ENCODE measurements at places on chromosomes 5 and 9.

DNA sequence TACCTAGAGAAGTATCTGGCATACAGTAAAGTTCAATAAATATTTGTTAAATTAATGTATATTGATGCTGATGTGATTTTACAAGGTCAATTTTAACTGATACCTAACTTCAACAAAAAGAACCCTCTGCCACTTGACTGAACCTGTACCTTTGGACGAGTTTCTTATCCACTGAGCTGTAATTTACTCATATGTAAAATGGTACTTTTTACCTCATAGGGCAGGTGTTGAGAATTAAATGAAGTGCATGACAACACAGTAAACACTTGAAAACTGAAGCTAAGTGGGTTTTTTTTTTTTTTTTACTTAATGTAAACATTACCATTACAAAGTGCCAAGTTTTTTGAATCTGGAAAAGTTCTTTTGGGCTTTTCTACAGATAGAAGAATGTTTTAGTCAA lies 15.4 kb downstream of the NIPSNAP3B start:
- DNase-seq, result no peak

- DNase-seq, result no peak
Measured at GRCh38 chr5:14983666-14984441, 112.3 kb upstream of the ANKH start.

DNA sequence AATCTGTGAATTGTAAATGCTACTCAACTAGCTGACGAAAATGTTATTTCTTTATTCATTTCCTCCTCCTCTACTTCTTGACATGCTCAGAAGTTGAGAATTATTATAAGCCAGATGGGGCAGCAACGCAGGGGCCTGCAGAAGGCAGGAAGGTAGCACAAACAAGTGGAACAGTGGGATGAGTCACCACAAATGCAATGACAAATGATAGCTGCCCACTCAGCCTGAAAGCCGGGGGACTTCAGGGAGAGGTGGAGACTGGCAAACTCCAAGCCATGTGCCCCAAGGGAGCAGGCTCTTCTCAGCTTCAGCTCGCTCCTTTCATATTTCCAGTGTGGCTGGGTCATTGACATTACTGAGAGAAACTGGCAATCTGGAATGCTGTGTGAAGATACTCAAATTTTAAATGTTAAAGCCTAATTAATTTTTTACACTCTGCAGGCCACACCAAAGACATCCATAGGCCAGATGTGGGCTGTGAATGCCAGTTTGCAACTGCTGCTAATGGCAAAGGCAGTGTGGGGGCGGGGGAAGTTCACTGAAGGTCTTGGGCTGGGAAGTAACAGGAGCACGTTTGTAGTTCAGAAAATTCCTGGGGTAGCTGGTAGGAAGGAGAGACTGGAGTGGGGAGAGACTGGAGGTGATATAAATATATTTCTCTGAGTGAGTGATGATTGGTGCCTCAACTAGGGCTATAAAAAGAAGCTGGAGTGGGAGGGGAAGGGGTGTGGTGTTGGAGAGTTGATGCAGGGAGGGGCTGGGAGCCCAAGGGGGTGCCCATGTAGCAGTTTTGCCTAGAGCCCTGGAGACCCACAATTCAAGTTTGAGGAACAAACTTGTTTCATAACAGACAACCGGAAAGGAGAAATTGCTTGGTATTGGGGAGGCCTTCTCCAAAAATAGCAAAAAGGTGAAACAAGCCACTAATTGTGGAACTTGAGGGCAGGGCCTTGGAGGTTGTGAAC lies 20.8 kb upstream of the ADRB2 start:
- DNase-seq, result no peak

DNA sequence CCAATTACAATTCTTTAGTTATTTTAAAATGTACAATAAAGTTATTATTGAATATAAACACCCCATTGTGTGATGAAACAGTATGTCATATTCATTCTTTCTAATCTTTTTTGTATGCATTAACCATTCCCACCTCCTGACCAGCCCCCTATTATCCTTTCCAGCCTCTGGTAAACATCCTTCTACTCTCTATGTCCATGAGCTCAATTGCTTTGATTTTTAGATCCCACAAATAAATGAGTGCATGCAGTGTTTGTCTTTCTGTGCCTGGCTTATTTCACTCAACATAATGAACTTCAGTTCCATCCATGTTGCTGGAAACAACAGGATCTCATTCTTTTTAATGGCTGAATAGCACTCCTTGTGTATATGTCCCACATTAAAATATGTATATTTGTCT lies 1858.9 kb upstream of the C9orf72 start:
- no peak for DNase-seq

- no peak for DNase-seq
Measured at GRCh38 chr9:113990975-113991471, 87.1 kb downstream of the AMBP start.

GRCh38 chr5:102539996-102540728 lies 41.4 kb upstream of the SLCO6A1 start:
- DNase-seq, result no peak

DNA sequence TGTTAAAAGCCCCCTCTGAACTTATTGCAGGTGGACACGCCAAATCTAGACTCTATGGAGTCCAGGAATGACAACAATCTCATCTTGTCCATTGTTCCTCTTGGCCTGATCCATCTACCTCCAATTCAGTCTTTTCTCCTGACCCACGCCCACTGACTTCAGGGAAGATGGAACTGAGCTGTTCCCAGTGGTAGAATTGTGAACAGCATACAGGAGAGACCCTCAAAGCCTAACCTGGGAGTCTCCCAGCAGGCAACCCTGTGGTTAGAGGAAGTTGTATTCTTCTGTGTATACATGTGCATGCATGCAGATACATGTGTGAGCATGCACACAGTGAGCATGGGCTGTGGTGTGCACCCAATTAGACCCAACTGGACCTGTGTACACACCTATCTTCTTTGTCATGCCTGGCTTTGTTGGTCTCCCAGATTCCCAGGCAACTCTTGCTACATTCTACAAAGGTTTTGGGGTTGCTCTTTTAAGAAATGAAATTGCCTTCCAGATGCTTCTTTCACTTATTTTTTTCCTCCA lies 286.0 kb downstream of the ZSWIM6 start:
- no peak for DNase-seq

- DNase-seq, result no peak
Measured at GRCh38 chr5:141529873-141530272, 41.0 kb downstream of the PCDHGC5 start.

GRCh38 chr5:38922199-38922598 lies 76.4 kb downstream of the OSMR start:
- no peak for DNase-seq

DNA sequence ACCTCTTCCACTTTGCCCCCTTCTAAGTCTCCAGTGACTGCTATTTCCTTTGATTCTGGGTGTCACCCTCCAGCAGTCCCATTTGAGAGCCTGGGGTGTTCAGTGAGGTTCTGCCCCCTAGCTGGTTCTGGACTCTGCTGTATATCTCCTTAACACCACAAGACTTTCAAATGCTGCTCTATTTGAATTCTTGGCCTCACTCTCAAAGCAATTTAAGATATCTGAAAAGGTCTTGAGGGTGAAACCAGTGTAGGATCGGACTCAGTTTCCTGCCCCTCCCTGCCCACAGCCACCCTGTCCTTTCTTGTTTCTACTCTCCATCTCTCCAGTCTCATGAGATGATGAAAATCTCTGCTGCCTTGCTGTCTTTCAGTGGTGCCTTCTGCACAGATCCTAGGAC lies 280.9 kb downstream of the TENT4A start:
- DNase-seq, result no peak

- no peak for DNase-seq
Measured at GRCh38 chr5:110630350-110630749, 96.1 kb downstream of the TMEM232 start.

- no peak for DNase-seq
Measured at GRCh38 chr5:61625681-61626621, 293.9 kb downstream of the ZSWIM6 start.

DNA sequence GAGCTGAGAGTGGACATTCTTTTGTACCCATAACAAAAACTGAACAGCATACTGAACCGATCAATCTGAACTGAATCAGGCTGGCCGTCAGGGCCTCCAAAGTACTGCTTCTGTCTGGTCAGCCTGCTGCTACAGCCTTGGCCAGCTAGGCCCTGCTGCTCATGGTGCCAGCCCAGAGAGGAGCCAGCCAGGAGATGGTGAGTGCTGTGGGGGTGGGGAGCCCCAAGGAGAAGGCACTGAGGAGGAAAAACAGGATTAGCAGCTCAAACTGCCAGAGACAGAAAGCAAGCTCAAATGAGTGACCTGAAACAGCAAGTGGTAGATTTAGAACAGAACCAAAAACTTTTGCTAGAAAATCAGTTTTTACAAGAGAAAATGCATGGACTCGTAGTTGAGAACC lies 23.9 kb downstream of the SRP19 start:
- DNase-seq, result no peak

DNA sequence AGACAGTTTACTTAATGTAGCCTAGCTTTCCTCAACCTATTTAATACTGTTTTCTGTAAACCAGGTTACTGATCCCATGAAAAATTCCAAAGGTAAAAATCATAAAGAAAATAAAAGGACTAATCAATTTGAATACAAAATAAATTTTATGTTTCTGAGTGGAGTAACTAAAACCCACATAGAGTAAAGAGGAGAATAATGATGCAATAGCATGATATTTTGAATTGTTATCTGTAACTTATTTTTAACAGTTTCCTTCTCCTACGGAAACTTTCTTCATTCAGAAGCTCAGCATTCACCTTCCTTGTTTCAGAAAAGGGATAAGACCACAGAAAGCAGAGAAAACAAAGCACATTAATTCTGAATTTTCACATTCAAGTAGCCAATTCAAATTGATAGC lies 320.6 kb upstream of the NUDT12 start:
- DNase-seq, result no peak

DNA sequence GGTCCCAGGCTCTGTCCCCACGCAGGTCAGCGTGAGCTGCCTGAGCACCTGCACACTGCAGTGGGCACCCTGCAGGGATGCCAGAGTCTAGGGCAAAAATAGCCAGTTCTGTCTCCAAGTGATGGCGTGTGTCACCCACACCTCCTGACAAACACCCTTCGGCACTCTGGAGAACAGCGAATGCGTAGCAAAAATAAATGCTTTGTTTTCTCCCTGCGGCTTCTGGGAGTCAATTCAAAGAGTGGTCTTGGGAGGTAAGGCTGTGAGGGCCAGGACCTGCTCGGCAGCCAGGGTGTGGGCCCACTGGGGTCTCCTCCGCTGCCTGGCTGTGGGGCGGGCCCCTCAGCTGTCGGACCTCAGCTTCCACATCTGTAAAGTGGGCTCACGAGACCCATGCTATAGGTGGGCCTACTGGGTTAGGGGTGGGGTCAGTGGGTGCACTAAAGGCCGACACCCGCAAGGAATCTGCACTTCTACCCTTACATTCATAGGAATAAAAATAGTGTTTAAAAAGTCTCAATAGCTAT lies 37.4 kb downstream of the RASGEF1C start:
- DNase-seq, result no peak

DNA sequence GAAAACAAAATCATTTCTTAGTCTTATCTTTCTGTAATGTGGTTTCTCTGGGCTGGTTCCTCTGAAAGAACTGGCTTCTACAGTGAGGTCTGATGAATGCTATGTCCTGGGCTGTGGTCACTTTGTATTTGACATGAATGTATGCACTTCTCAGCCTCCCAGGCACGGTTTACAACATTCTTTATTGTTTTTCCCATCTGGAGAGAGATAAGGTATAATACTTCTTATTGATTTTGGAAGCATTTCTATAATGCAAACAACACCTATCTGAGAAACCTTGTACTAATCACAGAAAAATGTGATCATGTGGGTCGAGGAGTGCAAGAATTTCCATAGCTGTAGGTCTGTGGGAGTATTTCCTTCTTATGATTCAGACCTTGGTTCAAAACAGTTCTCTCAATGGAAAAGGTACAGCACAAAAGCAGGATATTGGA lies 46.9 kb downstream of the ACTBL2 start:
- DNase-seq, result no peak

DNA sequence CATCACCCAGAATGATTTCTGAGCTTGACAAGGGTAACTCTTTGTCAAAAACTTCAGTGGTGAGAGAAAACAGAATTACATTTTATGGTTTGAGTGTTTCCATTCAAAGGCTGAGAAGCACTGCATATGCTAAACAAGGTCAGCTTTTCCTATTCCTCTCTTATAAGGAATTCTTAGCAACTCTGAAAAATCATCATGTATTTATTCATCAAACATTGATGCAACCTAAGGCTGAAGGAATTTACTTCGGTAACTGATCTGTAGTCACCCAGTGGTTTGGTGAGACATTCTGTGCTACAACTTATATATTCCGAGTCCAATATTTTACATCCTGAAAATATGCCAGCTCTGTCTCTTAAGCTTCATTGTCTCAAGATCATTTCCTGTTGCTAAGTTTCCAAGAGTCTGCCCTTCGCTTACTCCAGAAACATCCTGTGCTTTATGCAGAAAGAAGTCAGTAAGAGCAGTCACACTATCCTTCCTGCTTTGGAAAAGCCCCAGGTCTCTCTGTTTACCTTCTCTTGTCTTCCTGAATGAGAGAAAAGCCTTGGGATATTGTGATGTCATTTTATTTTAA lies 176.6 kb upstream of the TBCA start:
- no peak for DNase-seq

DNA sequence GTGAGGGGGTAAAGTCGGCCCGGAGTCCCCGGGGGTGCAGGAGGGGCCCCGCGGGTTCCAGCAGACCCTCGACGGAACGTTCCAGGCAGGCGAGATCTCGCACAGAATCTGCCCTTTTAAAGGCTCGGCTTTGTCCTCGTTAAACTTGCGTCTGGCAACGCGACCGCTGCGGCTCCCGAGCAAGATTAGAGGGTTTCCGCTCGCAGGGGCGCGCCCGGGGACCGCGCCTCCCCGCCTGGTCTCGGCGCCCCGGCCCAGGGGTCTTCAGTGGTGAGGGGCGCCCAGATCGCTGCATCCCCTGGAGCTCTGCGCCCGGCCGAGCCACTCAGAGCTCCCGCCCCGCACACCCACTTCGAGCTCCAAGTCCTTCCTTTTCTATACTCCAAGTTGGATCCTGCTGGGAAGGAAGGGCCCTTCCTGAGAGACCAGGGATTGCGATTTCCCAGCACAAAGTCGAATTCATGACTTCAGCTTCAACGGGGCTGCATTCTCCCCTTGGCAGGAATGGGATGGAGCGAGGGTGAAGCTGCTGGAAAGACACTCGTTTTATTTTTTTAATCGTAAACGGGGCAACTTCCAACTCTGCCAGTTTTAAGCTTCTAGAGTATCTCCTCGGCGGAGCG lies 11.3 kb downstream of the PROP1 start:
- no peak for DNase-seq

DNA sequence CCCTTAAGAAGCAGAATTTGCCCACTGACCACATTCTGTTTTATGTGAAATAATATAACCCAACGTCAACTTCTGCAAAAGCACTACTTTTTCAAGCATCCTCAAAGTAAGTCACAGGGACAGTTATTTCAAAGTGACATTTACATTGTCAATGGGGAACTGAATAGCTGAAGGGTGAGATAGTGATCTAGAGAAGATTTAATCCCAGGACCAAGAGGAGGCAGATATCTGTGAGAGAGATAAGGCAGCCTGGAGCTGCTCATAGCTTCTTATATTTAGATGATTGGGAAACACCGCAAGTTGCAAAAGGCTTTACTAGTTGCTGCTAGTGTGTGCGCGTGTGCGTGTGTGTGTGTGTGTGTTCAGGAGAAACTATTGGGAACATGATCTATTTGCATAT lies 210.4 kb upstream of the RFX3 start:
- DNase-seq, result no peak

- DNase-seq, result no peak
Measured at GRCh38 chr9:78089111-78089510, 57.5 kb upstream of the GNAQ start.

Measured in smooth muscle cell of the brain vasculature (primary cell).